ENCODE measurements at places on chromosomes 7 and 10. TPM values are rescaled to one million over a fixed set of nuclear protein-coding genes. Genes with fewer than 3 reads are reported as not detected.

- H3K27me3 ChIP-seq, result no peaks in the 10 kb centered on the region
- H3K4me3 ChIP-seq, result no peak overlapping the region
- peak overlapping the region; percentile 92 for H3K27ac ChIP-seq
Observed at GRCh38 chr10:44981172-44982113, 2.8 kb upstream of the DEPP1 start.

The ABHD11 gene
- 5.4 TPM for total RNA-seq

The ABCB4 gene
- 1.4 TPM for total RNA-seq

DNA sequence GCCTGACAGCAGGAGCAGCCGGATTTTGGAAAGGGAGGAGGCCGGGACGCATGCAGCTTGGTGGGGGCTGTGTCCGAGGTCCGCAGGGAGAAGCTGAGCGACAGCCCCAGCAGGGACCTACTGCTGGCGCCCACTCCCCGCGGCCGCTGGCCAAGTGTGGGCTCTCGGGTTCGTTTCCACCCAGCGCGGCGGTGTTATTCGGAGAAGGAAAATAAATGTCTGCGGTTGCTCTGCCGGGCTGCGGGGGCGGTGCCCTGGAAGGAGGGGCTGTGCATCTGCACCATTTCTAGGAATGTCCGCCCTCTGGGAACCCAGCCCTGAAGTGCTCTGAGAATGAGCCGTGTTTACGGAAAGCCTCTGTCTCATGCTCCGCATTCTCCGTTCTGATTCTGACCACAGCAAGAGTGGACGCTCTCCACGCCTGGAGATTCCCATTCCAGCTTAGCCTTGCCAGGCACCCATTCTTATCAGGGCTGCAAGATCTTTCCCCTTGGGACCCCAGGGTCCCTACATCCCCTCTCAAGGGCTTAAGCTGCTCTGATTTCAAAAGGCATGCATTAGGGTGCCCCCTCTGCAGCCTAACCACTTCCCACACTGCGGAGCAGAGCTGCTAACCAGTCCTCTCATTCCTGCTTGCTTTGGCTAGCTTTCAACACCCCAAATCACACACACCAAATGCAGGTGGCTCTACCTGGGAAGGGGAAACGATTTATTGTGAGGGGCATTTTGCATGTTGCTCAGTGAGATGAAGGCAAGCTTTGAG is 256.6 kb upstream of the GLI3 start:
- peak overlapping the region; percentile 41 for H3K4me3 ChIP-seq
- H3K27me3 ChIP-seq, result no peaks in the 10 kb centered on the region
- H3K4me1 ChIP-seq, result peaks cover 53% of the 10 kb centered on the region
- peak; percentile 94 for DNase-seq
- H3K36me3 ChIP-seq, result no peaks in the 10 kb centered on the region
- peak overlapping the region; percentile 87 for H3K27ac ChIP-seq

GRCh38 chr10:25820874-25821273 is 113.2 kb upstream of the MYO3A start:
- H3K4me1 ChIP-seq, result no peaks in the 10 kb centered on the region
- DNase-seq, result no peak
- no peaks in the 10 kb centered on the region for H3K27me3 ChIP-seq
- no peak overlapping the region for H3K27ac ChIP-seq
- H3K4me3 ChIP-seq, result no peak overlapping the region

The RGS10 gene
- total RNA-seq, result 192 TPM

DNA sequence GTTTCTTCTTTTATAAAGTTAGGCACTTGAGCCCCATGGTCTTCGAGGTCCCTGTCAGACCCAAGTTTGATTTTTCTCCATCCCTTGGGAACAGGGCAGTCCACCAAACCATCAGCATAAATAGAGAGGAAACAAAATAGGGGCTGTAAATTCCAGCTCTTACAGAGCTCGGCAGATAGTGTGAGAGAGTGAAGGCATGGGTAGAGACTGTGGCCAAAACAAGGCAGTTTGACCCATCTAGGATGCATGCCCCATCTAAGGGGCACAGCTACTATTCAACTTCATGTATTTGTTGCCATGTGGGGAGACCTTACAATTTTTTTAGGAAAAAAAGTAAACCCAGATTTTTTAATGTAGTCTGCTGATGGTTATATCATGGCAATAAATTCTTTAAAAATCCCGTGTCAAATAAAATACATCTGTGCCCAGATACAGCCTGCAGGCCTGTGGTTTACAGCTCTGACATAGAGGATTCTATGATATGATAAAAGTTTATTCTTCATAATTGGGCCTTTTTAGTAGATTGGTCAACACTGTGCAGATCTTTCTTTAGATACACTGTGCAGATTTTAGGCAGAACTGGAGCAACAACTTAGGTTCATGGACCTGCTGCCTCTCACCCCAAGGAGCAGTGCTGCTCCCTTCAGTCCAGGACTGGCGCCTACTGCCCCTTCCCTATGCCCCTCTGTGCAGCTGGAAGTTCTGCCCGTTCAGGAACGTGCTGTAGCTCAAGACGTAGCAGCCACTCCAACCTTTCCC is 5.3 kb downstream of the PPP1R3C start:
- DNase-seq, result no peak
- H3K36me3 ChIP-seq, result peaks cover 16% of the 10 kb centered on the region
- no peak overlapping the region for H3K4me3 ChIP-seq

DNA sequence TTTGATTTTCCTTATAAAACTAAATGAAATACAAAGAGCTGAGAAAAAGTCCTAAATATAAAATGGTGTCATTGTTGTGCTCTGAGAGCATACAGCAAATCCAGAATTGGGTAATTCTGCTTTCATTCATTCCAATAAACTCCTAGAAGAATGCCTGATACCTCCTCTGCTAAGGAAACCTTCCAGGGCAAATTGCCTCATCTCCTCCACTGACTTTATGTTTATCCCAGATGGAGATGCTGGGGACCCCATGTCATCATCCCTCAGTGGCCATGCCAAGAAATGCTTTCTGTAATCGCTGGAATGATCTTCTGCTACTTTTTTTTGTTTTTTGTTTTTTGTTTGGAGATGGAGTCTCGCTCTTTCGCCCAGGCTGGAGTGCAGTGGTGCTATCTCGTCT is 119.3 kb upstream of the PRKCQ start:
- no peaks in the 10 kb centered on the region for H3K36me3 ChIP-seq
- no peak overlapping the region for H3K4me3 ChIP-seq
- H3K4me1 ChIP-seq, result no peaks in the 10 kb centered on the region
- H3K27me3 ChIP-seq, result no peaks in the 10 kb centered on the region
- H3K27ac ChIP-seq, result no peak overlapping the region
- no peak for DNase-seq

- H3K36me3 ChIP-seq, result no peaks in the 10 kb centered on the region
- no peaks in the 10 kb centered on the region for H3K27me3 ChIP-seq
- no peak for DNase-seq
Observed at GRCh38 chr10:105949721-105950120, 1214.8 kb downstream of the SORCS1 start.

DNA sequence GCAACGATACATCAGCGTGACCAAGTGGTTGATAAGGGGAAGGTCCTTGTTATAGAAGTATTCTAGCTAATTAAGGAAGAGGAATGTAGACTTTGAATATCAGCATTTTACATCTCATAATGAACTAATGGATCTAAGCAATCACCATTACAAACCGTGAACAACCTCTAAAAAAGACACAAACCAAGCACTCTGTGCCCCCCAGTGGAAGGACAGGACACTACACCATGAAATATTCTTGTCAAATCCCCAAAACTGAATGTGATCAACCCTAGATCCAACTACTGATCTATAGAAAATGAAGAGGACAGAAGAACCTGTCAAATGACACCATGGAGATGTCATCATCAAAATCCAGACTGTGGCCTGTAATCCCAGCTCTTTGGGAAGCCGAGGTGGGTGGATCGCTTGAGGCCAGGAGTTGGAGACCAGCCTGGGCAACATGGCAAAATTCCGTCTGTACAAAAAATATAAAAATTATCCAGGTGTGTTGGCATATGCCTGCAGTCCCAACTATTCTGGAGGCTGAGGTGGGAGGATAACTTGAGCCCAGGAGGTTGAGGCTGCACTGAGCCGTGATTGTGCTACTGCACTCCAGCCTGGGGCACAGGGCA is 111.3 kb upstream of the CARD11 start:
- H3K36me3 ChIP-seq, result no peaks in the 10 kb centered on the region
- H3K4me3 ChIP-seq, result no peak overlapping the region
- no peaks in the 10 kb centered on the region for H3K4me1 ChIP-seq
- DNase-seq, result peak; percentile 60
- peaks cover 4% of the 10 kb centered on the region for H3K27me3 ChIP-seq

- no peaks in the 10 kb centered on the region for H3K27me3 ChIP-seq
- no peak overlapping the region for H3K27ac ChIP-seq
- no peaks in the 10 kb centered on the region for H3K36me3 ChIP-seq
- DNase-seq, result no peak
- H3K4me3 ChIP-seq, result no peak overlapping the region
Observed at GRCh38 chr10:118153287-118153686, 106.5 kb upstream of the RAB11FIP2 start.

The CFTR gene
- 1.1 TPM for total RNA-seq

- H3K27me3 ChIP-seq, result no peaks in the 10 kb centered on the region
- no peak overlapping the region for H3K27ac ChIP-seq
- H3K4me3 ChIP-seq, result no peak overlapping the region
- DNase-seq, result no peak
Observed at GRCh38 chr10:87723500-87723899, 63.8 kb downstream of the PAPSS2 start.

The EEPD1 gene
- 15.2 TPM for total RNA-seq

The TAC1 gene
- total RNA-seq, result 17.4 TPM

GRCh38 chr10:31090894-31091607 is 59.4 kb upstream of the ZNF438 start:
- H3K36me3 ChIP-seq, result no peaks in the 10 kb centered on the region
- no peaks in the 10 kb centered on the region for H3K27me3 ChIP-seq
- H3K4me3 ChIP-seq, result no peak overlapping the region

DNA sequence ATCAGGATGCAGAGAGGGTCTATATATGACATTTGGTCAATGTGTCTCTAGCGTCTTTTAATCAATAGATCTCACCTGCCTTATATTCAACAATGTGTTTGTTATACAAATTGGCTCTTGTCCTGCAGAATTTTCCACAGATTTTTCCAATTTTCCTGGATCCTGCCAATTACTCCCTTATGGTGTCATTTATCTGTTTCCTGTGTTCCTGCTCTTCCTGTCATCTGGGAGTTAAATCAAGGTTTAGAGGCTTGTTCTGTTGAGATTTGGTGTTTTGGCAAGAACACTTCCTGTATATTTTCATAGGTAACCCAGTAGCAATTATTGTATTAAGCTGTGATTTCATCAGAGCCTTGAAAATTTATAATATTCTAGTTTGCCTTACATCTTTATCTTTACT is 8.8 kb upstream of the C10orf71 start:
- H3K36me3 ChIP-seq, result no peaks in the 10 kb centered on the region
- H3K27me3 ChIP-seq, result no peaks in the 10 kb centered on the region
- H3K27ac ChIP-seq, result no peak overlapping the region
- H3K4me1 ChIP-seq, result no peaks in the 10 kb centered on the region
- DNase-seq, result no peak

The SLC26A5 gene
- 0.54 TPM for total RNA-seq

GRCh38 chr7:131455001-131455400 is 101.4 kb downstream of the PODXL start:
- H3K27me3 ChIP-seq, result no peaks in the 10 kb centered on the region
- no peaks in the 10 kb centered on the region for H3K4me1 ChIP-seq
- no peak overlapping the region for H3K4me3 ChIP-seq
- DNase-seq, result no peak
- peaks cover 7% of the 10 kb centered on the region for H3K36me3 ChIP-seq

GRCh38 chr10:71136036-71136721 is 76.2 kb upstream of the UNC5B start:
- DNase-seq, result no peak
- H3K36me3 ChIP-seq, result no peaks in the 10 kb centered on the region
- H3K4me1 ChIP-seq, result no peaks in the 10 kb centered on the region
- no peaks in the 10 kb centered on the region for H3K27me3 ChIP-seq
- no peak overlapping the region for H3K4me3 ChIP-seq
- H3K27ac ChIP-seq, result no peak overlapping the region

DNA sequence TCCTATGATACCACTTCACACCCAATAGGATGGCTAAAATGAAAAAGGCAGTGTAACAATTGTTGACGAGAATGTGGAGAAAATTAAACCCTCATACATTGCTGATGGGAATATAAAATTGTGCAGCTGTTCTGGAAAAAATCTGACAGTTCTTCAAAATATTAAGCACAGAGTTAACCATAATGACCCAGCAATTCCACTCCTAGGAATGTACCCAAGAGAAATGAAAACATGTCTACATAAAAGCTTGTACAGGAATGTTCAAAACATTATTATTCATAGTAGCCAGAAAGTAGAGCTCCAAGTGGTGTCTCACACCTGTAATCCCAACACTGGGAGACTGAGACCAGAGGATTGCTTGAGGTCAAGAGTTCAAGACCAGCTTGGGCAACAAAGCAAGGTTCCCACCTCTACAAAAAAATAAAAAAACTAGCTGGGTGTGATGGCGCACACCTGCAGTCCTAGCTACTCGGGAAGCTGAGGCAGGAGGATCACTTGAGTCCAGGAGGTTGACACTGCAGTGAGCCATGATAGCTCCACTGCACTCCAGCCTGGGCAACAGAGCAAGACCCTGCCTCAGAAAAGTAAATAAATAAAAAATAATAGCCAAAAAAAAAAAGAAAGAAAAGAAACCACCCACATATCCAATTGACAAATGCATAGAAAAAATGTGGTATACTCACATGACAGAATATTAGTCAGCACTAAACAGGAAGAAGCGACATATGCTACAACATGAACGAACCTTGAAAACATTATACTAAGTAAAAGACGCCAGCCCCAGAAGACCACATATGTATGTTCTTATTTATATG is 5.0 kb downstream of the RHEB start:
- no peak overlapping the region for H3K4me3 ChIP-seq
- H3K4me1 ChIP-seq, result peaks cover 80% of the 10 kb centered on the region
- H3K36me3 ChIP-seq, result no peaks in the 10 kb centered on the region
- DNase-seq, result no peak
- H3K27ac ChIP-seq, result peak overlapping the region; percentile 94

DNA sequence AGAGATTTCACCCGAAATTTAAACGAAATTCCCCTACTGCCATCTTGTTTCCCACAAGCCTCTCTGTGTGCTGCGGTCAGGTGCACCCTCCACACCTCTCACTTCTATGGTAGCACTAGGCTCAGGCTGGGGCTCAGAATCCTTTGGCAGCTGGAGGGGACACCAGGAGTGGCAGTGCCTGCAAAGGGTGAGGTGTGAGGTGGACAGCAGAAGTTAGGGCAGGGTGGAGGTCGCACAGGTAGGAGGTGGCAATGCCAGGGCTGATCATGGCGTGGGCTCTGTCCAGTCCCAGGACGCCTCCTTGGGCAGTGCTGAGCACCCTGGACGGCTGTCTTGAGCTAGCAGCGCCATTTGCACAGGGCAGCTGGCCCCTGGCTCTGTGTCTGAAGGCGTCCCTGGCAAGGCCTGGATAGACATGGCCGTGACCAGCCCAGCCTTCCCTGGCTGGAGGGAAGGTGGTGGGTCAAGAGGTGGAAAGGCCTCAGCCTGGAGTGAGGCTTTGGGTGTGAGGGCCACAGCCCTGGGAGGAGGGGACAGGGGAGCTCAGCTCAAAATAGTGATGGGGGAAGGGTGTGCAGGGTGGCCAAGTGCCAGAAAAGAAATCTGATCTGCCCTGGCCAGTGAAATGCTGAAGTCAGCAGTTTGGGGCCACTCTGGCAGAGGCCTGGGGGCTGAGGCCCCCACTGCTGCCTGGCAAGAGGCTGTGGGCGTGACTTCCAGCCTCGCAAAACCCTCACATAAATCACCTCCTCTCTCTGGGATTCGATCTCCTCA is 40.0 kb downstream of the ZCCHC24 start:
- no peaks in the 10 kb centered on the region for H3K36me3 ChIP-seq
- no peak overlapping the region for H3K27ac ChIP-seq
- H3K4me1 ChIP-seq, result no peaks in the 10 kb centered on the region
- H3K4me3 ChIP-seq, result no peak overlapping the region

- no peaks in the 10 kb centered on the region for H3K4me1 ChIP-seq
- no peaks in the 10 kb centered on the region for H3K27me3 ChIP-seq
- no peak overlapping the region for H3K27ac ChIP-seq
- no peak overlapping the region for H3K4me3 ChIP-seq
- DNase-seq, result no peak
- no peaks in the 10 kb centered on the region for H3K36me3 ChIP-seq
Observed at GRCh38 chr10:70598857-70599295, 3.7 kb downstream of the PRF1 start.
